ENCODE measurements at places on chromosomes 7 and 10.

- DNase-seq, result no peak
Observed at GRCh38 chr10:34916314-34916713, 101.2 kb upstream of the PARD3 start.

DNA sequence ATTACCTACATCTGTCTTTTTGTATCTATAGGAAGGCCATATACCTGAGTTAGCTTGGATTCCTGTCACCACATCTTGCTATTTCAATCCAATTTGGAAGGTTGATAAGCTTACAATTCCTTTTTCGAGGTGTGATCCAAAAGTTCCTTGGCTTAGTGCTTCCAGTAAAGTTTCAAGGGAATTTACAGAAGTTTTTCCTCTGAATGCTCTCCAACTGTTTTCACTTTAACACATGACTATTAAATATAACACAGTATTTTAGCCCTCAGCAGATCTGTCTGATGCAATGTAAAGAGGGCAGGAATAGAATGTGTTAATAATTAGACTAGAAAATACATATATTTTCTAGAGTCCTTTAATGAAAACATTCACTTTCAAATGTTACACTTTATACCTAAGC is 171.4 kb downstream of the DKK1 start:
- no peak for DNase-seq

- no peak for DNase-seq
Observed at GRCh38 chr7:68425377-68425776, 1172.9 kb upstream of the AUTS2 start.

GRCh38 chr7:85595750-85596178 is 408.9 kb upstream of the SEMA3D start:
- no peak for DNase-seq

DNA sequence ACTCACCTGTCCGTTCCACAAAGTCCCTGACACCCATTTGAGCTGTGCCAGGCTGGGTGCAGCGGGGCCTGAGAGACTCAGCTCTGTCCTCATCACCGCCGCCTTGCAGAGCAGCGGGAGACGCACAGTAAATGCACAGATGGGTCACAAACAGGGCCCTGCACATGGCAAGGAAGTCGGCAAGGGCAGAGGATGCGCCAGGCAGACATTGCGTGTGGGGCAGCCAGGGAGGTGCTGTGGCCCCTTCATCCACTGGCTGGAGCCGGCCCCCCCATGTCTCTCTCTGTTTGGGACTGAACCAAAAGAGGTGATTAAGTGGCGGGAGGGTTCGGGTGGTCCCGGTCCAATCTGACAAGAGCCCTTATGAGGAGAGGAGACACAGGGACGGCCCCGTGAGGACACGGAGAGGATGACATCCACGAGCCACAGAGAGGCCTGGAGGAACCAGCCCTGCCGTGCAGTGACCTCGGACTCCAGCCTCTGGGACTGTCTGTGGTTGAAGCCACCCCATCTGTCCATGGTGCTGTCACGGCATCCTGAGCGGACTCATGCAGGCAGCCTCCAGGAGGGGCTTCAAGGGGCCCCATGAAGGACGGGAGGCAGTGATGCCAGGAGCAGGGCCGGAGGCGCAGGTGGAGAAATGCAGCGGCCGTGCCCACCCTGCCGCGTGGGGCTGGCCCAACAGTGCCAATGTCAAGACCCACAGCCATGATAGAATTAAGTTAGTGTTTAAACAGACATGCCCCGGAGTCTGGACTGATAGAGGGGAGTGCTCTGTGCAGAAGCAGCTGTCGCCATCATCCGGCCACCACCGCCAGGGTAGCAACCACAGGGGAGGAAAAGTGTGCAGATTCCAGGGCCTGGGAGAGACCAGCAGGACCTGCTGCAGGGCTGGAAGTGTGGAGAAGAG is 28.4 kb upstream of the FOXL3 start:
- DNase-seq, result no peak

- no peak for DNase-seq
Observed at GRCh38 chr10:128850647-128851046, 616.4 kb upstream of the MGMT start.

GRCh38 chr7:26115650-26116049 is 36.3 kb upstream of the NFE2L3 start:
- DNase-seq, result no peak

DNA sequence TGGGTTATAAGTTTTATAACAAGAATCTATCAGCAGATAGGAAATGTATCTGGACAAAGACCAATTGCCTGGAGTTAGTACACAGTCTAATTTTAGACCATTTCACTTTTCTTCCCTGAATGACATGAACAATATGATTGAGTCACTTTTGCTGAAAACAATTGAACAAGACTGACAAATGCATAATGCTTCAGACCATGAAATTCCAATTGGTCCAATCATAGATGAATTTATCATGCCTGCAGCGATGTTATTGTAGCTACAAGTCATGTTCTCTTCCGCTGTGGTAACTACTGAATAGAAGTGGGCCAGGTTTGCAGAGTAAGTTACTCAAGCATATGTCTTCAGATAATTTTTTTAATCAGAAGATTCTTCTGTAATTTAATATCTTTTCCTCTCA is 73.4 kb downstream of the VSTM2A start:
- no peak for DNase-seq

DNA sequence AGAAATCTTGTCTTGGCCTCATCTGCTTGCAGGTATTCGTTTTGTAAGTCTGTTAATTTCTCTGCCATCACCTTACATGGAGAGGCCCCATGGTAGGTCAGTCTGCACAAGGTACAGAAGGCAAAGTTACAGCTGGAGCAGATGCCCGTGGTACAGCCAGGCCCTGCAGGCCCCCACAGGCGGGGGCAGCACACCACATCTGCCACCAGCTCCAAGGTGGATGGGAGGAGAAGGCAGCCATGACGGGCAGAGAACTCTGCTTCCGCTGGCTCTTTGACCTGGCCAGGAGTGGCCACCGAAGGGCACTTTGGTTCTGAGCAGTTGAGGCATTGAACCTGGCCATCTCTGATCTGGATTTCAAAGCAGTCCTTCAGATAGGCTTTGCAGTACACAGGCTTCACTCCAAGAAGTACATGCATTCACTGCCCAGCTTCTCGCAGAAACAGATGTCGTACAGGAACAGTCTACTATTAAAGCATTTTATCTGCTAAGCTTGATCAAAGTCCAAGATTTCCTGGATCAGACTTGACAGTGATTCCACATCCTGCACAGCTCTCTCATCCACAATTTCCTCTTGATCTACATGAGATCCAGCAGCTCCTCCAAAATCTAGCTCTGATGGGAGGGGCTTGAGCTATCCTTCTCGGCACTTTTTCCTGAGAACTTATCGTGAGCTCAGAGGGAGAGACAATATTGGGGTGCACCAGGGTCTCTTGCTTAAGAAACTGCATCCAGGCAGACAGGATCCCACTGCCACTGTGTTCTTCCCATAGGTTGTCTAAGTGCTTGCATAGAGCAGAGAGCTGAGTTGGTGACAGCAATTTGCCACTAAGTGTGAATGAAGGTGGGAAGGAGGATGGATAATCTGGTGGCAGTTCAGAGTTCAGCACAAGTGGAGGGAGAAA is 120.7 kb downstream of the TRRAP start:
- no peak for DNase-seq

- DNase-seq, result no peak
Observed at GRCh38 chr10:119500123-119500795, 42.3 kb downstream of the RGS10 start.

DNA sequence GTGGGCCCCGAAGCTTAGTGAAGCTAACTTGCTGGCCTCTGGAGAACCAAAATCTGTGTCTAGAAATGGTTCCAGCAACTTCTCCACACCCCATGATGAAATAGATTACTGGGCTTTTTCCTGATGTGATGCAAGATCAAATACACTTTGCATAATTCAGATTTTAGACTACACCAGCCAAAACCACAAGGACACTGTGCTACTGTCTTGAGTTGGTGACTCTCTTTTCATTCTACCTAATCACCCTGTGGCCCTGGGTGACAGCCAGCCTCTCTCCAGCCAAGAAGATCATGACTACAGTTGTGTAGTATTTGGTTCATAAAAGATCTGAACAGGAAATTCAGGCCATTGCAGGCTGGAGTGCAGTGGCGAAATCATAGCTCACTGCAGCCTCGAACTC is 22.2 kb downstream of the AZGP1 start:
- peak; percentile 83 for DNase-seq

- DNase-seq, result no peak
Observed at GRCh38 chr7:87876869-87877234, 559 bp downstream of the DBF4 start.

DNA sequence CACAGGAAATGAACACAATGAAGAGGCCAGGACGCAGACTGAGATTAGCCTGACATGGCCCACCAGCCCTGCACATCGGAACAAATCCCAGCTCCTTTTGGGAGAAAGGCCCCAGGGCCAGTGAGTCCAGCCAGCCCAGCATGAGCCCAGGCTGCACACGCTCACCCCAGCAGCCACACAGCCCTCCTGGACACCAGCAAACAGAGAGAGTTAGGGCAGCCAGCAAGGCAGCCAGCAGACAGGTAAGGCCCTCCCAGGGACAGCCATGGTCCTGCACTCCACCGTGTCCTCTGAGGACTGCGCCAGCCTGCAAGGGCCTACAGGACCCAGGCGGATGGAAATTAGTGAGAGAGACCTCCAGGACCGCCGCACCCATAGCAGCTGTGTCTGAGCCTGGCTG is 8.1 kb upstream of the GRID1 start:
- no peak for DNase-seq

- no peak for DNase-seq
Observed at GRCh38 chr10:80204677-80205476, 460 bp downstream of the ANXA11 start.

DNA sequence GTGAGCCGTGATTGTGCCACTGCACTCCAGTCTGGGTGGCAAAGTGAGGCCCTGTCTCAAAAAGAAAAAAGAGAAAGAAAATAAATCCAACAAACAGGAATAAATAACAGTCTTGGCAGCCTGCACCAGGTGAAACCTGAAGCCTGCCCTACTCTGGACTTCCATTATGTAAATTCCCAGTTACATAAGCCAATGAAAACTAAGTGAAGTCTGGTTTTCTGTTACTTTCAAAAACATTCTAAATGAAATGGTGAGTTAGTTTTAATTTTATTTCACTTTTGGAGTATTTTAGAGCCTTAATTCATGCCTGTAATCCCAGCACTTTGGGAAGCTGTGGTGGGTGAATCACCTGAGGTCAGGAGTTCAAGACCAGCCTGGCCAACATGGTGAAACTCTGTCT is 22.5 kb upstream of the HIBADH start:
- no peak for DNase-seq

DNA sequence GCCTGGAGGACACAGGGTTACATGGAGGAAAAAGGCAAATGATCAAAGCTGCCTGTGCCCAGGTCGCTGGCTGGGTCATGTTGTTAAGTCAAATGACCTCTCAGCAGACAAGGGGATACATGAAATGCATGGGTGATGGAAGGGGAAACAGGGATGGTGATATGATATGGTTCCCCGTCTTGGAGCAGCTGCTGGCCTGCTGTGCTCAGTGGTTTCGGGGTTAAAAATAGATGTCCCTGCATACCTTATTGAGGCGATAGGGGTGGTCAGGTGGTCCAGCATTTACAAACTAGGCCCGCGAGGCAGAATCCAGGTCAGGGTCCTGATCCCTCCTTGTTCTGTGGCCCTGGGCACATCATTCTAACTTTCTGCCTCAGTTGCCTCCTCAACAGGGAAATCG is 157.2 kb downstream of the PRPF18 start:
- DNase-seq, result no peak

- DNase-seq, result no peak
Observed at GRCh38 chr10:123560301-123561140, 105.6 kb upstream of the GPR26 start.
